ENCODE measurements at places on chromosomes 3 and 15.
A peak's percentile ranks its signal among the peaks of the same experiment; 100 is the strongest.

GRCh38 chr3:20051123-20051806 lies 11.0 kb downstream of the KAT2B start:
- no peak for DNase-seq

GRCh38 chr3:42557854-42558253 lies 23.9 kb downstream of the SEC22C start:
- DNase-seq = no peak

GRCh38 chr15:91116113-91117067 lies 16.3 kb downstream of the SV2B start:
- DNase-seq = no peak

GRCh38 chr3:1348547-1348946 lies 255.7 kb downstream of the CNTN6 start:
- no peak for DNase-seq

DNA sequence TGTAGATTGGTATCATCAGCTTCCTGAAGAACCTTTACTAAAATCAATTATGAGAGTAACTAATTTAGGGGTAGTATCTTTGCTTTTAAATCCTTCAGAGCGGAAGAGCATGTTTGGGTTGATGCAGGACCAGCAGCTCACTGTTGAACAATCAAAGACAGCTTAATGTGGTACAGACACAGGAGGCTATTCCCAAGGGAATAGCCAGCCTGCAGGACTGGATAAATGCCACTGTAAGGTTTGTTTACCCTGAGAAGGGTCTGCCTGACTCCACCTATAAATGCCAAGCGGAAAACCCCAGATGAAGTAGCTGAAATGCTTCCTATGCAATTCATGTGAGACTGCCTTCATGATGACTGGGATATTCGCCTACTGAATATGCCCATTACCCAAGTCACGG lies 16.0 kb upstream of the STAC start:
- no peak for DNase-seq

GRCh38 chr15:29870495-29871151 lies 48.4 kb upstream of the TJP1 start:
- DNase-seq = no peak

GRCh38 chr3:193788189-193788991 lies 195.4 kb downstream of the OPA1 start:
- no peak for DNase-seq

DNA sequence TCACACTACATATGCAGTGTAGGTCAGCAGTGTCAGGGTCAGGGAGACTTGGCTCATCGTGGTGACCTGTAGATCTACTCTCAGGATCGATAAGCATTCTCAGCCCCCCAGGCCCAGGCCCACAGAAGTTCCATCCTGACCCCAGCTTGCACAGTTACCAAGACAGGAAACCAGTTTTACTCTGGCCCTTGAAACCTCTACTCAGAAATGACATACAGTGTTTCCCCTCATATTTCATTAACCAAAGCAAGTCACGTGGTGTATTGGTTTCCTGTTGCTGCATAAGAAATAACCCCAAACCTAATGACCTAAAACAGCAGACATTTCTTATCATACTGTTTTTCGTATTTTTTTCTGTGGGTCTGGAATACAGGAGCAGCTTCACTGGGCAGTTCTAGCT lies 242.2 kb downstream of the SLCO3A1 start:
- no peak for DNase-seq

DNA sequence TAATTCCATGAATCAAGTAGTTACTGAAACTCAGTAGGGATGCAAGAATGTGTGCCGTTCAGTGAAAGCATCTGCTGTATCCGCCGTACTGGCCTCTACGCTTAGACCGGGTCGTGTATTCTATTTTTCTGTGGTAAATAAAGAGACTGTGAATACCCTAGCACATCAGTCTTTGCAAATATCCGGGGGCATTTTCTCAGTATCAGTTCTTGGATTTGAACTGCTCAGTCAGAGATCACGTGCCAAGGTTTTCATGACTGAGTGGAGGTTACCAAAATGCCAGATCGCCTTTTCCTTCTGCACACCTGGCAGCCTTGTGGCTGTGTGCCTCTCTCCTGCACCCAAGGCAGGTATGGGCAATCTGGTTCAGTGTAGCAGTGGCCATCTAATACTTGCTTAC lies 377.0 kb downstream of the OCA2 start:
- DNase-seq = no peak

GRCh38 chr3:70992562-70993204 lies 590.8 kb downstream of the FOXP1 start:
- no peak for DNase-seq

DNA sequence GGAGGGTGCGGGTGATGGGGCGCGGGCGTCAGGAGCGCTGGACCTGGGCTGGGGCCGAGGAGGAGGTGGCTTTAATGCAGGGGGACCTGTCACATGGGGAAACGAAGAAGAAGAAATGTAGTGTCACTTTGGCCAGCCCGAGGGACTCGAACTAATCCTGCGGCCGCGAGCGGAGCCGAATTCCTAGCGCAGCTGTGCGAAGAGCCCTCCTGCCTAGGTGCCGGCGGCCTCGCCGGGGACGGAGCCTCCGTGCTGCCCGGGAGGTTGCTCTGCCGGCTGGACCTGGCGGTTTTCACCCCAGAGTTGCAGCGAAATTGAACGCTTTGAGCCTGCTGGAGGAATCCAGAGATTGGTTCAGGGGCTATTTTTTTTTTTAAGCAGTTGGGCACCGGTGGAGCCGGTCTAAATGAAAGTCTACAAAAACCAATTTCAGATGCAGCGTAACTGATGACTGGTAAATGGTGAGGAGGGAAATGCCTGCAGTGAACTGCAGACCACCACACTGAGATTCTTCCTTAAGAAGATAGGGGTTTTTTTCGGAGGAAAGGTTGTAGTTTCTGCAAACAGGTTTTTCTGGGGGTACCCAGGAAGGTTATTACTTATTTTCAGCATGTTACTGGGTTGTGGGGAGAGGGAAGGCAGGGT lies 662 bp downstream of the TMEM108 start:
- DNase-seq = no peak

DNA sequence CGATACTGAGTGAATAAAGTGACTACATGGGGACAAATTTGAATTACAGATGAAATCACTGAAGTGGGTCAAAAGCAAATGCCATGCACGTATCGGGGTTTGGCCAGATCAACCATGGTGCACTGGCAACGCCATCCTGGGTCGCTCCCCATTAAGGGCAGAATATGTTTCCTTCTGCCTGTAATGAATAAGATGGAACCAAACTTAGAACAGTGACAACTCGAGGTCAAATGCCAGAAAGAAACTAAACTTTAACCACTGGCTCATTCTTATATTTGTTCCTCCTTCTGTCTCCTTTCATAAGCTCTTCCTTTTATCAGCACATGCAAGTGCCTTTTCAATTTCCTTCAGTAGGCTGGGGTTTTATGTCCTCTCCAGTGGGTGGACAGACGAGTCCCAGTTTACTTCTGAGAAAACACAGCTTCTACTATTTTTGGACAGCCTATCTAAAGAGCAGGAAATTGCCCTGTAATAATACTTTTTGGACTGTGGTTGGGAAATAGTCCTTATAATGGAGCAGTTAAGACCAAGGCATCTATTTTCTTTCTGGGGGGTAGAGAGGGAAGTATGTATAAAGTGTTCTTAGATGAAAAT lies 61.4 kb downstream of the WHAMM start:
- DNase-seq = no peak

DNA sequence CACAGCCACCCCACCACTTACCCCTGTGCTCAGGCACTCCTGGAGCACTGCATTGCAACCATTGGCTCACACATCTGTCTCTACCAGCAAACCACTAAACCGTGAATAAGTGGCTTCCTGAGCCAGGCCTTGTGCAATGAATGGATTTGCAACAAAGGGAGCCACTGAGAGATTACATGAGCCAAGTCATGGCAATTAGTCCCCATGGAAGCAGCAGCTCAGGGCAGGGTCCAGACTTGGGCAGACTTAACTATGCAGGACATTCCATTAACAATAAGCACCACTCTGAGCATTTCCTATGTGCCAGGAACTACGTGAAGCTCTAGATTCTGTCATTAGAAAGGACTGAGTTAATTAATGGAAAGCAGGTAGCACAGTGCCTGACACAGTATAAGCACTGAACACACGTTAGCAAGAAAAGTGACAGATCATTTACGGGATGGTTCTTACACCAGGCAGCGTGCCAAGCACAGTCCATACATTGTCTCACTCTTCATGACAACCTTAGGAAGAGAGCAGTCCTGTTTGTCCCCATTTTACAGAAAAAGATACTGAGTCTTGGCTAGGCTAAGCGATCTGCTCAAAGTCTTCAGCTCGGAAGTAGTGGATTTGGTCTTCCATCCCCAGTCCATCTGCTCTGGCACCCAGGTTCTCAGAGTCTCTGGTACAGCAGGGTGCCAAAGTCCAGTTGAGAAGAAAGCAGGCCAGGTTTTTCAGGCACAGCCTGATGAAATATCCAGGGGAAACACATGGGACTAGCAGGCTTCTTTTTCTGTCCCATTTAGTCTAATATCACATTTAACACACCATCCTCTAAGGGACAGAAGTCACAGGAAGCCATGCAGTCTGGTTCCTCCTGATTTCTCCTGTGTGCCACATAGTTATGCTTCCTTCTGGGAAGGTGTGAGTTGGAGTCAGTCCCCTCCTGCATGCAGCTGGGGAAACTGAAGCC lies 44.1 kb downstream of the LIPC start:
- DNase-seq = no peak

DNA sequence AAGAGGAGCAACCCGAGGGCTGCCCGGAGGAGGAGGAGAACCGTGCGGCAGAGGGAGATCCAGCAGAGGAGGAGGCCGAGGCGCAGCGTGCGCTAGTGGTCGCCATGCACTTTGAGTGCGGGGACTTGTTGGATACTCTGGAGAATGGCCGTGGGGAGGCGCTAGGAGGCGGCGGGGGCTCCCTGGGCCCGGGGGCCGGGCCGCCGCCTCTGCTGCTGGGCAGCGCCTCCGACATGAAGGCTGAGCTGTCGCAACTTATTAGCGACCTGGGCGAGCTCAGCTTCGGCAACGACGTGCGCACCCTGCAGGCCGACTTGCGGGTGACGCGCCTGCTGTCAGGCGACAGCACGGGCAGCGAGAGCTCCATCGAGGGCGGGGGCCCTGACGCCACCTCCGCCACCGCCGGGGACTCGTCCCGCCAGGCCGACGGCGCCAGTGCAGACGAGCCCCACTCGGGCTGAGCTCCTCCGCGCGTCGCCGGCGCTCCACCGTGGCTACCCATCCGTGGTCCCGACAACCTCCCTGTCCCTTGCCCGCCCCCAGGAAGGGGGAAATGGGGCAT lies 2.0 kb downstream of the FAM43A start:
- peak; percentile 78 for DNase-seq

DNA sequence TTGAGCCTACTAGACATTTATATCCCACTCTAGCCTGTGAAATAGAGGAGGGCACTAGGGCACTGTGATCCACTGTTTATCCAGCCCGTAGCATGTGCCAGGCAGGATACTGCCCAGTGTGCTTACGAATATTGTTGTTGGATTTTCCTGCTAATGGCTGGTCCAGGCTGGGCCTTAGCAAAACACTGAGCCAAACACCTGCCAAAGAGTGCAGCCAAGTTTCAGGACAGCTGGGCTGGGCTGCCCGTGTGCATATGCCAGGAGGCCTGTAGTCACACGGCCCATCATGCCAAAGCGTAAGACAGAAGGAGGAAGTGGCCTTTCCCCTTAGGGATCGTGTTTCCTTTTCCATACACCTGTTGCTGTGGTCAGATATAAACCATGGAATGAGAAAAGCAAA lies 54.5 kb upstream of the ABHD10 start:
- DNase-seq = no peak

GRCh38 chr3:165852711-165853110 lies 15.5 kb upstream of the BCHE start:
- DNase-seq = no peak

DNA sequence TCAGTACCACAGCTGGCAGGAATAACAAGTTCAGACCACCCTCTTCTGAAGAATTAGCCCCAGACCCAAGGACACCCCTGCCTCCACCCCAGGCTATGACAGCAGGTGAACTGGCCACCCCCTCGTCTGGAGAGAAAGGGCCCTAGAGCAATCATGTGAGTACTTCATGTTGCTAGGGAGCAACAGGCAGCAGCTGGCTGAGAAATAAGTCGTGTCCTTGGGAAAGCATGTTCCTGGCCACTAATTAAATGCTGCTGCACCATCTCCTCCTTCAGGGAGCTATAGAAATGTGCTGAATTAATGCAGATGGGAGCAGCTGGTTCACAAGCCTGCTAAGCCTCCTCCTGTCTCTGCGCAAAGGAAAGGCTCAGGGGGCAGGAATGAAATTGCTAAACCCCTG lies 31.5 kb downstream of the MRPS11 start:
- DNase-seq = no peak

GRCh38 chr3:116188231-116188785 lies 257.0 kb downstream of the LSAMP start:
- no peak for DNase-seq

DNA sequence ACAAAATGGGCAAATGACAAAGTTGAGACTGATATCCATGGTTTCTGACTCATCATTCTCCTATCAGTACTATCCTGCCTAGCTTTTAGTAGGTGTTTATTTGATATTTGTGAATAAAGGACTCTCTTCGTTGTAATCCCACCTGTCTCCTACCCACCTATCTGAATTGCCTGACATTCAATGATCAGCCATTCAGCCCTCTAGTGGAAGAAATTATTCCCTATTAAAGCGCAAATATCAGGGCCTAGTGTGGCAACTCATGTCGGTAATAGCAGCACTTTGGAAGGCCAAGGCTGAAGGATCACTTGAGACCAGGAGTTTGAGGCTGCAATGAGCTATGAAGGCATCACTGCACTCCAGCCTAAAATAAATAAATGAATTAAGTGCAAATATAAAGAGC lies 195.7 kb upstream of the SETMAR start:
- no peak for DNase-seq

GRCh38 chr15:52261498-52262242 lies 33.9 kb downstream of the MYO5C start:
- DNase-seq = peak; percentile 58

All from activated naive CD4-positive, alpha-beta T cell treated with Interleukin-2 at 50 U/mL for 16 hours (primary cell).